ENCODE measurements at places on chromosomes 5 and 9.
A peak's percentile ranks its signal among the peaks of the same experiment; 100 is the strongest.

GRCh38 chr5:7745882-7746610, 104.9 kb downstream of the CFAP90 start:
- peak; percentile 33 for DNase-seq

DNA sequence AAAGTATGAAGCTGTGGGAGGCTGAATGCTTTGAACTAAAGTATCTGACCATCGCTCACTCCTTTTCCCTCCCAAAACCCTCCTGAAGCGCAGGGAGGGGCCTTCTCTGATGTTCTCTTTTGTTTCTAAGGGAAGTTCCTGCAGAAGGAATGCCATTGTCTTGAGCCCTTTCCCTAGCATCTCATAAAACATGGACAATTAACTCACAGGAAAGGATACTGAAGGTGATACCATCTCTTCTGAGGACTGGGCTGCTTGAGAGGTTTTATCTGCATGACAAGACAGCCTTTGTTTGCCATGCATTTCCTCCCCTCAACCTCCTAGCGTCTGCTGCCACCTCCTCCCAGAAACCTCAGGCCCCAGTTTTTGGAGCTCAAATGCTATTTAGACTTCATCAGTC, 4.3 kb upstream of the RMND5B start:
- no peak for DNase-seq

- no peak for DNase-seq
Observed at GRCh38 chr5:84518862-84519261, 134.2 kb upstream of the EDIL3 start.

- DNase-seq, result no peak
Observed at GRCh38 chr5:100860407-100860806, 42.7 kb downstream of the ST8SIA4 start.

DNA sequence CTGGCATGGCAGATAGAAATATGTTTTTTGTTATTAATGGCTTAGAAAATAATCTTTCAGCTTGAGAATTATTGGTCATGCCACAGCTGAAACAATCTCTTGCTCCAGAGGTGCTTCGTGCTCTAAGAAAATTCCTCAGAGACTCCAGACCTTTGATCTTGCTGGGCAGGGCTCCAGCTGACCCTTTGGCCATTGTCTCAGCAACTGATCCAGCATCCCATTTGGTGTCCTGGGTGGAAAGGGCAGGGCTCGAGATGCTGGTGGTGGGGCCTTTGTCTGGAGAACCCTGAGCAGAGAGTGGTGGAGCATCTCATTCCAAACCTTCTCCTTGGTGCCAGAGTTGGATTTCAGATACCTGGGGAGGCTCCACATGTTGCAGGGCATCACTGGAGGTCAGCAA, 43.2 kb upstream of the PIK3R1 start:
- no peak for DNase-seq

DNA sequence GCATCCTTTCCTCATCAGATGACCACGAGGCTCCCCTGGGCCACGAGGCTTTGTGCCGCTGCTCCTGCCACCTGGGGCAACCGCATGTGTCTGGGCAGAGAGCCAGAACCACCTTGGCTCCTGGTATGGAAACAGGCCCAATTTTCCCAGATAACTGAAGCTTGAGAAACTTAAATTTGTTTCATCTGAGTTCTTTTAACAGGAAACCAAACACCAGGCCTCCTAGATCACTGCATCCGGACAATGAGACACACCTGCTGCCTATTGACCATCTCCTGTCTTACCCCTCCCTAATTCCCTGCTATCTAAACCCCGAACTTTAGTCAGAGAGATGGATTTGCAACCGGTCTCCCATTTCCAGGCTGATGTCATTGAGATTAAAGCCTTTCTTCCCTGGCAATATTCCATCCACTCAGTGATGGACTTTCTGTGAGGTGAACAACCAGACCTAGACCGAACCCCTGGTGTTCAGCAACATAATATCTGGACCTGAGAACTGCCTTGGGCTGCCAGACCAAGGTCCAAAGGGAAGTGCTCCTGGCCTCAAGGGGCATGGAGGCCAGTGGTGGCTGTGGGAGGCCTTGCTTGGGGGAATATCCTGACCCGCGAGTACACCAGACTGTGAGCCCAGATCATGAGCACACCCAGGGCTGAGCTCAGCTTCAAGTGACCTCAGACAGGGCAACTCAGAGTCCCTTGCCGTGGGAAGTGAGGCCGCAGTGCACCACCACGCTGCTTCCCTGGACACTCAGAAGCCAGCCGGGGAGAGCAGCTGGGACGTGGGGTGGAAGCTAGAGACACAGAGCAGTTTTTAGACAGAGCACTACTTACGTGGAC, 199.7 kb downstream of the HSPA4 start:
- DNase-seq, result no peak

DNA sequence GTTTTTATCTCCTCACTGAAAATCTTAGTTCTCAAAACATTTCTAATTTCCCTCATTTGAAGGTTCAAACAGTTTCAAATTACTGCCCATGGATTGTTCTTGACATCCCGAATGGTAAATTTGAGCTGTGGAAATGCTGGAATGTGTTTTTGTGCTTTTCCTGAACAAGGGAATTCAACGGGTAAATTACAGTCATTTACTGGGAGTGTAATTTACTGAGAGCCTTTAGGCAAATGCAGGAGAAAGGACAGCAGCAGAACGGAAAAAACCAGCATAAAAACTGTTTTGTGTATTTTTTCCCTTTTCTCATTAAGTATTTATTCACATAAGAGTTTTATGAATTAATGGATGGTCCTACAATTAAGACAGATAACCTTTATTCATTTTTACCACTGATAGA, 139.2 kb downstream of the PBX3 start:
- no peak for DNase-seq

GRCh38 chr5:128455841-128456361, 82.1 kb downstream of the FBN2 start:
- DNase-seq, result no peak
